ENCODE measurements at places on chromosomes 7 and 10.

GRCh38 chr10:60291344-60291930 lies 98.2 kb downstream of the ANK3 start:
- no peak for DNase-seq

DNA sequence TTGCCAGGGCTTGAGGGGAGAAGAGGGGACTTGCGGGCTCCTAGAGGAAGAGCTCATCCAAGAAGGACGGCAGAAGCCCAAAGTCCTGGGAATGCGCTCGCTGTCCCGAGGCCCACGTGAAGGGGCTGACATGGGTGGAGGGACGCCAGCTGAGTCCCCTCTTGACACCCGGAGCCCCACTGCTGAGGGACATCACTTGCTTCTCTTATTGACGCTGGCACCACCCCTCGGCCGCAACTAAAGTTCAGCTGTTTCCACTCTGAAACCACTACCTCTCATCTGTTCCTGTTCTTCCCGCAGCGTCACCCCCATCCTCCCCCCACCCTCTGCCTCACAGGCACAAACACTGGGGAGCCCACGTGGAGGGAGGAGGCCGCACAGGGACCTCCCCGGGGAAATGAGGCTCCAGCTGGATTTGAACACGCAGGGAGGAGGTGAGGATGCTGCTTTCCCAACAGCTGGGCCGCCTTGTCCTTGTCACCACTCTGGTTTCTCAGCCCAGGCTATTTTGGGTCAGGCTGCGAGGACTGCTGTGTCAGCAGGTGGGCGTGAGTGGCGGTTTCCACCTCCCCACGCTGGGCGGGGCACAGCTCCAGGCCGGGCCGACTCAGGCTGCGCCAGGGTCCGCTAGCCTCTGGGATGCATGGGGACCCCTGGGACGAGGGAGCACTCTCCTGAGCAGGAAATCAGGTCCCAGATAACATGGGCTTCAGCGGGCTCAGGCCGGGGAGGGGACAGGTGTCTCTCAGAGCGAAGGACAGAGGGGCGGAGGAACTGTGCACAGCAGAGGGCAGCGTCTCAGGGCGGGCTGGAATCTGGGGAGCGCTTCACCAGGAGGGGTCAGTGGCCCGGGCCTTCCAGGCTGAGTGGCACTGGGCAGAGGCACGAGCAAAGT lies 156.3 kb downstream of the ZNF248 start:
- no peak for DNase-seq

- no peak for DNase-seq
These were observed 3.5 kb downstream of the RASSF4 start for GRCh38 chr10:44962870-44963738.

DNA sequence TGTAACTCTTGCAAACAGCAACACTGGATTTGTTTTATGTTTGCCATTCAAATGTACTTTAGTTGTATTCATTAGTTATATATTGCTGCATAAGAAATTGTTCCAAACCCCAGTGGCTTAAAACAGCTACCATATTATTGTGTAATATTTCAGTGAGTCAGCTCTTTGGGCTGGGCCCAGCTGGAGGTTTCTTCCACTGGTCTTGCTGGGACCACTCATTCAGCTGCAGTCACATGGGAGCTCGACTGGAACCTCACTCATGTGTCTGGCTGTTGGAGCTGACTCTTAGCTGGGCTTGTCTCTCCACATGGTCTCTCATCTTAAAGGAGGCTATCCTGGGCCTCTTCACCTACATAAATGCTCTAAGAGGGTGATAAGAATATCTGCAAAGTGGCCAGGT lies 23.2 kb upstream of the PIP4K2A start:
- no peak for DNase-seq

DNA sequence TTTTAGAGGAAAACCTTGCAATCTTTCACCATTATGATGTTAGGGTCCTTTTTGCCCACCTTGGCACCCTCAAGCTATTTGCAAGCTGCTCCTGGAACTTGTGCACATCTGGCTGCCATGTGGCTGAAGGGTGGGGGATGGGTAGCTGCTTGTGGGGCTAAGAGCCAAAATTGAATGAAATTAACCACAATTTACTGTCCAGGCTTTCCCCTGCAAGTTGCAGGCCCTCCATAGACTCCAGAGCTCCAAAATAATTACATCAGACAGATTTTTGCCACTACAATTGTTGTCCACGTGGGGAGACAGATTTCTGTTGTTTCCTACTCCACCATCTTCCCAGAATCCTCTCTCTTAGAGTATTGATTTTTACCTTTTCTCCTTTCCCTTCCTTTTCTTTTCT lies 19.1 kb downstream of the PI4K2A start:
- DNase-seq: no peak

- no peak for DNase-seq
These were observed 17.9 kb downstream of the FAM237B start for GRCh38 chr7:90303241-90303640.

- DNase-seq: no peak
These were observed 186.2 kb upstream of the NAMPT start for GRCh38 chr7:106471021-106471420.

GRCh38 chr10:119330342-119330741 lies 123.0 kb downstream of the GRK5 start:
- DNase-seq: no peak

- DNase-seq: no peak
These were observed 59.8 kb downstream of the PTPRZ1 start for GRCh38 chr7:121932768-121933167.

GRCh38 chr10:125785791-125786190 lies 10.2 kb upstream of the MMP21 start:
- no peak for DNase-seq

DNA sequence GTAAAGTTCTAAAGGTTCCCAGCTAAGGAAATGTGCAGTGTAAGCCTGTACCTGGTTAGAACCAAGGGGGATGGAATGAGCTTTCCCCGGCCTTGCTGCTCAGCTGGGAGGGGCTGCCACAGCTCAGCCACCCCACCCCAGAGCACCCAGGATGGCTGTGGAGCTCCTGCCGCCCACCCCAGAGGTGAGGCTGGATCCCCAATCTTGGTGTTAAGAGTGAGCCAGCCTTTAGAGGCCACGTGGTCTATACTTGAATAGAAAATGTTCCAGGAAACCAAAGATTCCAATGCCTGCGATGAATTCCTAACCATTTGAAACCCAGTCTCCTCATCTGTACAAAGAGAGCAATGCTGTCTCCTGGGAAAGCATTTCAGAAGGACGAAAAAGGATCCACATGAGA lies 16.5 kb downstream of the DIP2C start:
- no peak for DNase-seq

- no peak for DNase-seq
These were observed 467.0 kb upstream of the PODXL start for GRCh38 chr7:132023466-132023865.

DNA sequence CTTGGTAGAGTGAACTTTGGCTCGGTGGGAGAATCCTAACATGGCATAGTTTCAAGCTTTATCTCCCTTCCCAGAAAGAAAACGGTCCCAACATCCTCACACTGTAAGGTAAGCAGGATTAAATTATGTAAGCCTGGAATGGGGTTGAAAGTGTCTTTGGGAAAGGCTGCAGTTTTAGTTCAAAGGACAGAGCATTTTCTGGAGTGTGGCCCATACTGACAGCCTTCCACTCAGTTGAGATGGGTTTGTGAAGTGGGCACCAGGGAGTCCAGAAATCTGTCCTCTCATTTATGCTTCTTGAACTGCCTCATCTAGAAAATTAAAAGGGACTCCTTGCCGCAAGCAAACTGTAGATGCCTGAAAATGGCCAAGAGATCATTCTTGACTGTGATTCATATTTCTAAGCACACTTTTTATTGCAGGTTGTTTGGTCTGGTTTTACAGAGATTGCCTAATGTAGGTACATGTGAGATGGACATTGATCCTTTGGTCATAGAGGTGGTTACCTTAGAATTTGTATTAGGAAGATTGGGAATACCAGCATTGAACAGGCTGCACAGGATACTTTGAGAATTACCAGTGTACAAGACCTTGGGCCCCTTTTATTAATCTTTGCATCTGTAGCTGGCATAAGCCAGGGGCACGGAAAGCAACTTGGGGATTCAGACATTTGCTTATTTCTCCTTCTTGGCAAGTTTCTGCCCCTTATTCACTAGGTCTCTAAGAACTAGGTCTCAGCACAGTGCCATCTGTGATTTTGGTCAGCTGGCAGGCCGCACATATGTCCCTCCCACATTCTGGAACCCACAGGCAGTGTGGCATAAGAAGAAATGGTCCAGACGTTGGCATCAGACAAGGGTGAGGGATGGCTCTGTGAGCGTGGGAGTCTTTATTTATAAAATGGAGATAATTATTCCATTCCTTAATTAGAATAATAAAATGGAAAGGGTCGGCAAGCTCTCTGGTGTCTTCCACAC lies 125.9 kb downstream of the GLCCI1 start:
- DNase-seq: no peak

GRCh38 chr7:138842111-138842510 lies 44.1 kb upstream of the ATP6V0A4 start:
- DNase-seq: no peak

DNA sequence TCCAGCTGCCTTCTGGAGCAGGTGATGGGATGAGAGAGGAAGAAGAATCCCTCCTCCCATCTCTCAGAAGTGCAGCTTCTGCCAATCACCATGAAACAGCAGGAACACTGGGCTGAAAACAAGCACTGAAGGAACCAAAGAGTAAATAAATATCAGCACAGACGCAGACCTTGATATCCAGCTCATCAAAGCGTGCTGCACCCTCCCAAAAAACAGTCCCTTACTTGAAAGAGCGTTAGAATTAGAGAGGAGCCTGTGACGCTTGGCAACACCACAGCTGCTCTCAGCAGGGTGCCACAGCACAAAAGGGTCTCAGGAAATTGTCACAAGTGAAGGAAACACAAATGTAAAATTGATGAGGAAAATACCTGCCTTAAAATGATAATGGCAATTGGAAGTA lies 39.5 kb downstream of the KLF6 start:
- no peak for DNase-seq

DNA sequence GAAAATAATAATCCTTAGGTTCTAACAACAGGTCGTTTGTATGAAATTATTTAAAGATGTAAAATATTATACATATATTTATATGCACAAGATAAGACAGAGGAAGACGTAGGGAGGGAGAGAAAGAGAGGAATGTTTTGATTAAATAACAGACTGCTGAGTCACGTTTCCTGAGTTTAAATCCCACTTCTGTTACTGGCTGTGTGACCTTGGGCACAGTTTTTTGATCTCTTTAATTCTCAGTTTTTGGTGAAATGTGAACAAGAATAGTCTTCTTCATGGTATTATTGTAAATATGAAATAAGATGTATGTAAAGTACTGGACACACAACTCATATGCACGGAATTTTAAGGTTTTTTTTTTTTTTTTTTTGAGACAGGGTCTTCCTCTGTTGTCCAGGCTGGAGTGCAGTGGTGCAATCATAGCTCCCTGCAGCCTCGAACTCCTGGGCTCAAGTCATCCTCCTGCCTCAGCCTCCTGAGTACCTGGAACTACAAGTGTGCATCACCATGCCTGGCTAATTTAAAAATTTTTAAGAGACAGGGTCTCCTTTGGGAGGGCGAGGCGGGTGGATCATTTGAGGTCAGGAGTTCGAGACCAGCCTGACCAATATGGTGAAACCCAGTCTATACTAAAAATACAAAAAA lies 42.6 kb downstream of the BAMBI start:
- no peak for DNase-seq
